ENCODE measurements at places on chromosomes 3 and 15. TPM values are rescaled to one million over a fixed set of nuclear protein-coding genes. Genes with fewer than 3 reads are reported as not detected.

GRCh38 chr3:48674505-48674904, 11.2 kb downstream of the NCKIPSD start:
- DNase-seq: no peak

DNA sequence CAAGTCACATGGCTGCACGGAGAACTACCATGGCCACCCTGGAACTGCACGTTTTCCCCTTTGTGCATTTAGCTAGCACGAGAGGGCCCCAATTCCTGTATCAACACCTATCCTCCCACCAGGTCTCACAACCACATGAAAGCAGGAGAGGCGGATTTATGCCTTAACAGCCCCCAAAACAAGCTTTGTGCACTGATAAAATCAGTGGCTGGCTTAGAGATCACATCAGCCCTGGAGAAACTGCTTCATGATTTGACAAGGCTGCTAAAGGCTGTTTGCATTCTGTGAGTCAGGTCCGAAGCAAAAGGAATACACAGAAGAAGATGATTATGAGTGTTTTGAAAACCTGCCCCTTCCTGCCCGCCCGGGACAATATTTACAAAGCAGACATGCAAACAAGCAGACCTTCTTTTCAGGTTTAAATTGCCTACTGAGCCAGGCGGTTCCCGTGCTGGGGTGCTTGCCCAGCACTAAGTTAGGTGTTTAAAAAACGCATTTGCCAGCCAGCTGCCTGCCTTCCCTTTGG, 25.9 kb downstream of the CEMIP start:
- DNase-seq: no peak

- peak; percentile 34 for DNase-seq
Observed at GRCh38 chr15:73081321-73081958, 29.2 kb downstream of the NEO1 start.

GRCh38 chr15:50320504-50320903, 34.5 kb downstream of the GABPB1 start:
- no peak for DNase-seq

DNA sequence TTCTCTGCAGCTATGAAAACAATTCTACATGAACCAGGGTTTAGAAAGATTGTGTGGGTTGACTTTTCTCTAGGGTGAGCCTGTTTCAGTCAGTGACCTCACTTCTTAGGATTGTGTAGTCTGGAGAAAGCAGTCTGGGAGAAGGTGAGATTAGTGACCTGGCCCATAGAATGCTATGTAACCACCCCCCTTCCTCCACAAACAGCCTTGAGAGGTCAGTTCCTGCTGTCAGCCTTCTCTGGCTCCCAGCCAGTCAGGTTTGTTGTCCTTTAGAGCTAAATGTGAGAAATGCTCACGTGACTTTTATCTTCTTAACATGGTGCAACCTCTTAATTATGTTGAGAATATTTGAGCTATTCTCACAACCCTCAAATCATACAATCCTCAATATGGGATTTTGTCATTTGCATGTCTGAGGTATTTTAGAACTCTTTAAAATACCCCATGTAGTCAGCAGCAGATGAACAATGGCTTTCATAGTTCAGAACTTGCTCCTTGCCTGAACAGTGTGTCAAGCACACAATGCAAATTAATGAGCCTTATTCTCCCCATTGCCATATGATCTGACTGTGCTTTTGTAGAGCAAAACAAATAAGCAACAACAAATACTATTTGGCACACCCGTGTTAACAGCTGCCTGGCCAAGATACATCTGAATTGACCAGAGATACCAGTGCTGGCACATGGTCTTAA, 311.6 kb downstream of the CNTN6 start:
- DNase-seq: no peak

- no peak for DNase-seq
Observed at GRCh38 chr15:98759277-98759676, 110.9 kb downstream of the IGF1R start.

GRCh38 chr15:29593111-29593510, 229.2 kb downstream of the TJP1 start:
- DNase-seq: no peak

- DNase-seq: no peak
Observed at GRCh38 chr15:69532856-69533255, 80.2 kb downstream of the RPLP1 start.

DNA sequence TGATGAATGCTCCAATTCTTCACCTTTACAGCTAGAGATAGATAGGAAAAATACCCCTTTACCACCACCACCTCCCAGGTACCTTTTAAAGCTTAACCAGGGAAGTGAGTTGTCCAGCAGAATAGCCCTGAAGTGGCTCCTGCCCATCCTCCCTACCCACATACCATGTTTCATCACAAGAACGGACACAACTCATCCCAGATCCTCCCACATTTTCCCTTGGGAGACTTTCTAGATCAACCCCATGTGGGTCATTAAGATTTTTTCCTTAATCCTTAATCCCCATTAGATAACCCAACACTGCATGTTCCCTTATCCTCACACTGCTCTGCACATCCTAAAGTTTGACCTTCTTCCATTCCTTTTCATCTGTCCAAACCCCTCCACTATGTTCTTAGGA, 69.3 kb downstream of the CHST2 start:
- no peak for DNase-seq

Gene CYP8B1
- total RNA-seq: not detected

Gene BCL2A1
- total RNA-seq: 55.8 TPM

Gene GP5
- total RNA-seq: 0.42 TPM

Gene DUOXA1
- total RNA-seq: 0.09 TPM

Gene SLC22A13
- total RNA-seq: 0.28 TPM

Gene ARHGAP11A
- 106 TPM for total RNA-seq

Gene MST1
- 6.0 TPM for total RNA-seq

All from CD8-positive, alpha-beta memory T cell (primary cell).